ENCODE measurements at places on chromosomes 11 and 22. TPM values are rescaled to one million over a fixed set of nuclear protein-coding genes. Genes with fewer than 3 reads are reported as not detected.

DNA sequence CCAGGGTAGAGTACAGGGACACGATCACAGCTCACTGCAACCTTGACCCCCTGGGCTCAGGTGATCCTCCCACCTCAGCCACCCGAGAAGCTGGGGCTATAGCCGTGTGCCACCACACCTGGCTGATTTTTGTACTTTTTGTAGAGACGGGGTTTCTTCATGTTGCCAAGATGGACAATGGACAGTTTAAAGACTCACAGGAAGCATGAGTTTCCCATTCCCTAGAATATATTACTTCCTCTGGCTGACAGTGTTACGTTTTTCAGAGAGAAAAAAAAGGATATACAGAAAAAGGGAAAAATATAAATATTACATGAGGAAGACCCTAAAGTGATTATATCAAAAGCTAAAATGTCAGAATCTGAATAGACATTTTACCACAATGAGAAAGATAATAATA is 72.3 kb downstream of the RSF1 start:
- DNase-seq = no peak

SYVN1 gene
- total RNA-seq = 14.8 TPM

FOLR2 gene
- total RNA-seq = not detected

DNA sequence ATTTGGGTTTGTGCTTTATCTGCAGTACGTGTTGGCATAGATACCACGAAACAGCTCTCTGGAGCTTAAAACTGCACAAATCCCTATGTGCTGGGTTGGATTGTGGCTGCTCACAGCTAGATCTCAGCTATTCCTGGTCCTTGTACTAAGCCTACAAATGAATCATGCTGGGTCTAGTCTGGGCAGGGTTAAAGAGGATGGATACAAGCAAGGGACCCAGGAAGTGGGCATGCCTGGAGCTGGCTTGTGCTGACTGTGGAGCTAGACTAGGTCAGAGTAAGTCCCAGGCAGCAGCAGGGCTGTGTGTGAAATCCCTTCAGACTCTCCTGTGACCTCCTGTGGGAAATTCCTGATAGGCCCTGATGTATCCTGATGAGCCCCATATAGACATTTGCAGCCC is 3.9 kb upstream of the E2F8 start:
- no peak for DNase-seq

Data from epithelial cell of proximal tubule (primary cell).